ENCODE measurements at places on chromosomes 13 and 19.

GRCh38 chr13:94579063-94579462 is 16.9 kb downstream of the TGDS start:
- no peak for DNase-seq

DNA sequence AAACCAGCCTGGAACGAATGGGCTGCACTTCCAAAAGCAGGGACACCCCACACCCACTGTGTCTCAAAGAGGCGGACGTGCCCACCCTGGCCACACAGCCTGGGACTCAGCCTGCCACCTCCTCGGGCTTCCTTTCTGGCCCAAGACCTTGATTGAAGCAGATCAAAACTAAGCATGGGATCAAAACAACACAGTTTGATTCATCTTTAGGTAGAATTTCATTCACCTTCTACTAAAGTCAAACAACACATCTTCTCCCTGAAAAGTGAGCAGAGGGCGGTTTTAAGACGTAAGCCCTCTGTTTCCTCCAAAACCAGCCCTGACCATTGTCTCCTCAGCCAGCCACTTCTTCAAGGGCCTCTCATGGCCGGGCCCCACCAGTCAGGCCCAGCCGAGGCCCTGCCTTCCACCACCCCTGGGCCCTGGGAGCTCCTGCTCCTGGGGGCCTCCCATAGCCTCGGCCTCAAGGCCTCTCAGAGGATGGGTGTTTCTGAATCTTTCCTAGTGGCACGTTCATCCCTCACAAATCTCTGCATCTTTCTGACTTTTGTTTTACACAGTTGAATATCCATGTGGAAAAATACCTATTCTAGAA is 6.3 kb upstream of the F10 start:
- no peak for DNase-seq

DNA sequence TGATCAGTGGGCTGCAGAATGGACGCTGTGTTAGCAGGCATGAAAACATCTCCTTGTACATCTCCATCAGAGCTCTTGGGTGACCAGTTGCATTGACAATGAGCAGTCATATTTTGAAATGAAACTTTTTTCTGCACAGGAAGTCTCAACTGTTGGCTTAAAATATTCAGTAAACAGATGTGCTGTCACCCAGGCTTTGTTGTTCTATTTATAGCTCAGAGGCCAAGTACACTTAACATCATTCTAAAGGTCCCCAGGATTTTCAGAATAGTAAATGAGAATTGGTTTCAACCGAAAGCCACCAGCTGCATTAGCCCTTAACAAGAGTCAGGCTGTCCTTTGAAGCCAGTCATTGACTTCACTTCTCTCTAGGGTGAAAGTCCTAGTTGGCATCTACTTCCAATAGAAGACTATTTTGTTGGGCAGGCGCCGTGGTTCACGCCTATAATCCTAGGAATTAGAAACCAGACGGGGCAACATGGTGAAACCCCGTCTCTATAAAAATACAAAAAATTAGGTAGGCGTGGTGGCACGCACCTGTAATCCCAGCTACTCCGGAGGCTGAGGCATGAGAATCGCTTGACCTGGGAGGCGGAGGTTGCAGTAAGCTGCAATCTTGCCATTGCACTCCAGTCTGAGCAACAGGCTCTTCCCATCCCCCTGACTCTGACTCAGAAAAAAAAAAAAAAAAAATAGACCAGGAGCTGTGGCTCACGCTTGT is 7.9 kb upstream of the PDE4A start:
- DNase-seq = no peak

DNA sequence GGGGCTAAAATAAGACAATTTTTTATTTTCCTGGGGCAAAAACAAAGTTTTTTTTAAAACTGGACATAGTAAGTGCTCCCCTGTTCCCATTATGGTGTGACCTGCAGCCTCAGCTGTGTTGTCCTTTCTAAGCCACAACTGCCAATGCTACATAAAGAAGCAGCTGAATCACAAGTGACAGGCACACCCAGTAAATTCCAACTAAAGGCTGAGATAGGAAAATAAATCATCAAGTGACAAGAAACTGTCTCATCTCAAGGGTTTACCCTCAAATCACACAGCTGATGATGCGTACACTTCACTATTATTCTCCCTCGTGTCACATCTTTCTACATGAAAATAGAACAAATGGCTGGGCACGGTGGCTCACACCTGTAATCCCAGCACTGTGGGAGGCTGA is 28.7 kb downstream of the STK24 start:
- no peak for DNase-seq

DNA sequence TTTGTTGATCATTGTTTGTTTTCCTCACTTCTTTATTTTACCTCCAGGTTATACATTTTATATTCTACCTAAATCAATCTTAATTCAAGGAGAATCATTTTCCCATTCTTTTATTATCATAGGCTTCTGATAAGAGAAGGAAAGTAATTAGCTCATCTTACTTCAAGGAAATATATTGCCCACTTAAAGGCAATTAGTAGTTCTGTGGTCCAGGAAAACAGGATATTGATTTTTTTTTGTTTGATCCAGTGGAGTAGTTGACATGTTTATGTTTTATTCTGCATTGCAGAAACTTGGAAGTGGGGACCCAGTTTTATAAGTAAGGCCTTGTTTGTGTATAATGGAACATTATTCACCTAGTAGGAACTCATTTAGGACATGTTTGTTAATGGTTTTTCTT is 390.6 kb downstream of the NDFIP2 start:
- DNase-seq = no peak

- no peak for DNase-seq
Observed at GRCh38 chr13:98960606-98961502, 17.0 kb downstream of the DOCK9 start.

DNA sequence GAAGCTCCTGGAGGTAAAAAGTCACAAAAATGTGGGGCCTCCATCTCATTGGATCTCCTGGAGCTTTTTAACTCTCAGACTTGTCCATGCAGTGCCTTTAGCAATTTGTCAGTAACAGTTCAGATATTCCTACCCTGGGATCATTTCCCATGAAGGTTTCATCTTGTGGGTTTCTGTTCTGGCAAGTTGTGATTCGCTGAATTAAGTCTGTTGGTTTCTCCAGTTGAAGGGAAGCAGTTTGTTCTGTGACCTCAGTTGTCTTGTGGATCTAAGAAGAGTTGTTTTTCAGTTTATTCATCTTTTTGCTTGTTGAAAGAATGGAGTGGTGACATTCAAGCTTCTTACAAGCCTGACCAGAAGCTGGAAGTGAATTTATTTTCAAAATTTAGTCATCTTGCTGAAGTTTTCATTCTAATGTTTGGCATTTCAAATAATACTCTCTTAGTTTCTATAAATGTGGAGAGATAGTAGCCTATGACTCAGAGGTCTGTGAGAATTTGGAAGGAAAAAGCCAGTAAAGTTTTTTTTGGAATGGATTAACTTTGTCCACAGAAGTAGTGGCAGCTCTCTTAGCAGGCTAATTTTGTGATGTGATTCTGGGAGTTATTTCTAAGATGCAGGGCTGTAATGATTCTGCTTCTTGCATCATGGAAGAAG is 120.1 kb upstream of the CSNK1A1L start:
- no peak for DNase-seq

DNA sequence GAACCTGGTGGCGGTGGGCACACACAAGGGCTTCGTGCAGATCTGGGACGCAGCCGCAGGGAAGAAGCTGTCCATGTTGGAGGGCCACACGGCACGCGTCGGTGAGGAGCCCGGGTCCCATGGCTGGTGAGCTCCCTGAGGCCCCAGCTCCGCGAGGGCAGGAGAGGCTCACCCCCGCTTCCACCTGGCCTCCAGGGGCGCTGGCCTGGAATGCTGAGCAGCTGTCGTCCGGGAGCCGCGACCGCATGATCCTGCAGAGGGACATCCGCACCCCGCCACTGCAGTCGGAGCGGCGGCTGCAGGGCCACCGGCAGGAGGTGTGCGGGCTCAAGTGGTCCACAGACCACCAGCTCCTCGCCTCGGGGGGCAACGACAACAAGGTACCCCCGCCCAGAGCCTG is 7.3 kb upstream of the TEKTIP1 start:
- no peak for DNase-seq

DNA sequence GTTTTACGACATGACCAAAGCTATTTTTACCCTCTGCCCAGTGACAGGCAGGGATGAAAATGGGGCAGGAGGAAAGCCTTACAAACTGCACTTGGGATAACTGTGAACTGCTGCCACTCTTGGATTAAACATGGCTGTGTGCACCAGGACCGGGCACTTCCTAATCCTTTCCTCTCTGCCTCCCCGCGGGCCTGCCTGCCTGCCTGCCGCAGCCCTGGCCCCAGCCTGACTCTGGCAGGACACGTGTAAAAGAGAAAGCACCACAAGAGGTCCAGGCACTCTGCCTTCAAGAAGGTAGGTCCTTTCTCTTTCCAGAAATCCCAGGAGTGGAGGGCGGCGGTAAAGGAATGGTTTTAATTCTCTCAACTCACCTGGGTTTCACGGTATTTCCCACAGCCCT is 4.8 kb downstream of the TSHZ3 start:
- no peak for DNase-seq

GRCh38 chr13:113979791-113980471 is 6.1 kb upstream of the C13orf46 start:
- DNase-seq = no peak

- no peak for DNase-seq
Observed at GRCh38 chr19:49766930-49767299, at the start of gene AP2A1. Gene AP2A1, plus strand, starts transcription at chr19:49767001. Its CDS starts 133 bp downstream, at chr19:49767134.

DNA sequence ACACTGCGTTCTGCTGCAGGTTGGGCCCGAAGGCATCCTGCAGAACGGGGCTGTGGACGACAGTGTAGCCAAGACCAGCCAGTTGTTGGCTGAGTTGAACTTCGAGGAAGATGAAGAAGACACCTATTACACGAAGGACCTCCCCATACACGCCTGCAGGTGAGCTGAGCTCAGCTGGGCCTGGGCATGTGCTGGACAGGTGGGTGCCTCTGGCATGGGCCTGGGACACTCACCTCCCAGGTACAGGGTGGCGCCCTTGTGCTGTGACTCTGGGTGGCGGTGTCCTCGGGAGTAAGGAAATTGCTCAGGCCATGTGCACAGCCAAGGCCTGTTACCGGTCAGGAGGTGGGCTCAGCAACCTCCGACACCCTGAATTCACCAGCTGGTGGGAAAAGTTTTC is 14.2 kb downstream of the UPF1 start:
- no peak for DNase-seq

DNA sequence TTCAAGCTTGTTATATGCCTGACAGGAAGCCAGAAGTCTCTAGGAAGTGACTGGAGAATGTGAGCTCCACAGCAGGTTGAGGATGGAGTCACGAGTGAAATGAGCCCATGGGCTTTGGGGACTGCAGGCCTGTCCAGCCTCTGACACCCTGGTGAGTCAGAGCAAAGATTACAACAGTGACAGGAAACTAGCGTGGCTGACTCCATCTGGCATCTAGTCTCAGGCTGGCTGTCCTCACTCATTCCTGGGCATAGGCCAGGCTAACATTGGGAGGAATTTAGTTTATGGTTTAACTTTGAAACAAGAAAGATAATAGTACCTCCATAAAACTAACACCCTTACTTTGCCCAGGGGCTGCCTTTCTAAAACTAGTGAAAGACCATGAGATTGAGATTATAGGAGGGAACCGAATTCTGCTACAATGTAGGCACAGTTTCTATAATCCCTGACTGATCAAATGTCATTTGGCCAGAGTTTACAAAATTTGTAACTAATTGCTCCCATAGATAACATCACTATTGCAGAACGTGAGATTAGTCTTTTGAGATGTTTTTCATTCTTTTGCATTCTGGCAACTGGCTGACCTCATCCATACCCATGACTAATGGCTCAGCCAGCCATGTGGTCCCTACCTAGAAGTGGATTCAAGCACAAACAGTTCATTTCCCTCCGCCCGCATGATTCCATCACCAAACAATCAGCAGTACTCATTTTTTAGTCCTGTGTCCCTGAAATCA is 28.4 kb downstream of the PSG1 start:
- DNase-seq = no peak

- no peak for DNase-seq
Observed at GRCh38 chr19:48170817-48171347, 402 bp downstream of the ZSWIM9 start.

- DNase-seq = no peak
Observed at GRCh38 chr13:43675577-43675976, 111.2 kb downstream of the ENOX1 start.

DNA sequence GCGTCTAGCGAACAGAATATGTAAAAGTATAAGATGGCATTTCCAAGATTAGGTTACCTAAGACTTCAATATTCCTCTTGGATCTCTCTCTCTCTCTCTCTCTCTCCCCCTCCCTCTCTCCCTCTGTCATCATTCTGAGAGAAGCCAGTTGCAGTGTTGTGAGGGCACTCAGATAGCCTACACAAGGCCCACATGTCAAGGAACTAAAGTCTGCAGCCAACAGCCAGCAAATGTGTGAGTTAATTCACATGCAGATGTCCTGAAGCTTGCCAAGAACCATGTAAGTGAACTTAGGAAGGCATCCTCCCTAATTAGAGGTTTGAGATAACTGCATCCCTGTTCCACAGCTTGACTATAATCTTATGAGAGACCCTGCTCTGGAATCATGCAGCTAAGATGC is 822.9 kb upstream of the PRR20A start:
- no peak for DNase-seq
